ENCODE measurements at places on chromosomes 2 and 18.

GRCh38 chr2:134173338-134174016 is 80.4 kb upstream of the MGAT5 start:
- DNase-seq, result no peak

- DNase-seq, result no peak
Measured at GRCh38 chr18:60188958-60189357, 183.6 kb downstream of the MC4R start.

DNA sequence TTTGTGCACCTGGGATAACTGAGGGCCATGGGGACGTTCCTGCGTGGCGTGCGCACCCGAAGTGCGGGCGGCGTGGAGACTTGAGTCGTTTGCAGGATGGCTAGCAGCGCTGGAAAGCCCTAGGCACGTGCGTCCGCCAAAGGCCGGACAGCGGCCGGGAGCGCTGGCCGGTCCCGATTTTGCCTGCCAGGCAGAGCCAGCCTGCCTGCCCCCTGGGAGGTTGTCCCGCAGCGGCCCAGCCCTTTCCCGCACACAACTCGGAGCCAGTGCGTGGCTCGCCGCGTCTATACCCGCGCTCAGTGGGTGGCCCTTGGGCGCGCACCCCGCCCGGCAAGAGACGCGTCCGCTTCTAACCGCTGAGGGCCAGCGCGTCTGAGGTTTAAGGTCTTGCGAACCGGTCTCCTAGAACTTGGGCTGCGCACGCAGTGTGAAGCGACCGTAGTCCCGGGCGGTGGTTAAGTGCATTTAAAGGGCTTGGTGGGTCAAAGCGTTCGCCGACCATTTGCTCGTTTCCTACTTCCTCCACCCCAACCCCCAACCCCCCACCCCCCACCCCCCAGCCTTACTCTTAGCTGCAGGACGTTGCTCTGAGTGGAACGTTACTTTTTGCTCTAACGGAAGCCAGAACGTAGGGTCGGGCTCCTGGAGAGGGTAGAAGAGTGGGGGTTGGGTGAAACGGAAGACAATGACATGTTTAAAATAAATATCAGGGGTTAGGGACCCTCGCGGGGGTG is 627 bp downstream of the CDCA7 start:
- peak; percentile 46 for DNase-seq

DNA sequence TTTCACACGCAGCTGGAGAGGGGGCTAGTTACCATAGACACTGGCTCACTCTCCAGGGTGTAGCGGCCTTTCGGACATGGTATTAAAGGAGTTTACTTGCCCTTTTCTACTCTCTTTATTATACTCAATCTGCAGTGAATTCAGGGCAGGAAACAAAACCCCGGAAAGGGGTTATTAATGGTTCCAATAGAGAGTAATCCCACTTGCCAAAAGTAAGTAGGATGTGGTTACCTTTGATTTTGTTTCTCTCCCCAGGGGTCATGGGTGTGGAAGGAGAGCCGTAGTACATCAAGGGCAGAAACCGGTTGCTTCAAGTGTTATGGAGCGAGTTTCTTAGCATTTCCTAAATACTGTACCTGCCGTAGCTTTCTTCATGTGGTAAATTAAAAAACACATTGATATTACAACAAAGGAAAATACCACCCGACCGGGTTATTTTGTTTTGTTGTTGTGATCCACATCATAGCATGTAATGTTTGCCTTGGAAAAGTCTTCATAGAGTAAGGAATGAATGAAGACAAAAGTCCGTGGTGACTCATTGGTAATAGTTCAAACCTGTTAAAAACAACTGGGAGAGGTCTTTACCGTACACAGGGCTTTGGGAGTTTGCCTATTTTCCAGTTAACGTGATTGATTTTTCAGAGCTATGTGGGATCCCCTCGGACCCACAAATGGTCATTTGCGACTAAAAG is 71.5 kb downstream of the SLC4A3 start:
- no peak for DNase-seq

DNA sequence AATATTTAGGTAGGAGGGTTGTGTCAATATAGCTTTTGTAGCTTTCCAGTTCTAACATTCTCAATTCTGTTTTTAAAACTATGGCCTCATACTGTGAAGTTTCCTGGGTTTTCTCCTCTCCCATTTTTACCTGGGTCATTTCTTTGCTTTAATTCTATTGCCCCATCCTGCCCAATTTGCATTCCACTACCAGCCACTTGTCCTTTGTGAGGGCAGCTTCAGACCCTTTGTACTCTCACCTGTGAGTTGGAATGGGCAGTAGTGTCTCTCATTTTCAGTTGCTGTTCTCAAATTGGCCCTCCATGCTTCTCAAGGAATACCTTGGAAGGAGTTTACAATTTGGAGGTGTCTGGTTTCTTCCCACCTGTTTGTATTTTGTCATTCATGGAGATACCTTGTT is 108.4 kb downstream of the CAMKMT start:
- DNase-seq, result no peak

- DNase-seq, result no peak
Measured at GRCh38 chr2:13638181-13638580, 921.4 kb downstream of the TRIB2 start.

DNA sequence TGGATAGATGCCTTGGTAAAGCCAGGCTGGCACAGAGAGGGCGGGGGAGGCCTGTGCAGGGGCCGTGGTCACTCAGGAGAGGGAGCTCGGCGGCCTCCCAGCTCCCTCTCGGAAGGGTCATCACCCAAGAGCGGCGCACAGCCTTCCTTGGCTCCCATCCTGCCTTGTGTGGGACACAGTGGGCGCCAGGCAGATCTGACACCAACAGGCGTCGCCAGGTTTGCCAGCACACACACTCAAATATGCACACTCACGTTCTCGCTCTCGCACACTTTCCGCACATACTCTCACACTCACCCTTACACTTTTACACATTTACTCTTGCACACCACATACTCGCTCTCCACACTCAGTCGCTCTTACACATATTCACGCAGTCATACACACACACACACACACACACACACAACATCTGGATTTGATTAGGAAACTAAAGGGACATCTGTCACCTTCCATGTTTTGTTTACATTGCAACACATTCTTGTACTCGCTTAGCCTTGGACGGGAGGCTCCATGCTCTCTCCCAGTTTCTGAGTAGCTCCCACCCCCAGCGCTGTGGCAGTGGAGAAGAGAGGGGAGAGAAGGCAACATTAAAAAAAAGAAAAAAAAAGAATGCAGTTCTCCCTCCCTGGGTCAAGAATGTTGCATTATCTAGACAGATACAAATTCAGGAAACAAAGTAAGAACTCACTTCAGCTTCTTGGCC is 10.5 kb downstream of the CHMP1B start:
- no peak for DNase-seq

DNA sequence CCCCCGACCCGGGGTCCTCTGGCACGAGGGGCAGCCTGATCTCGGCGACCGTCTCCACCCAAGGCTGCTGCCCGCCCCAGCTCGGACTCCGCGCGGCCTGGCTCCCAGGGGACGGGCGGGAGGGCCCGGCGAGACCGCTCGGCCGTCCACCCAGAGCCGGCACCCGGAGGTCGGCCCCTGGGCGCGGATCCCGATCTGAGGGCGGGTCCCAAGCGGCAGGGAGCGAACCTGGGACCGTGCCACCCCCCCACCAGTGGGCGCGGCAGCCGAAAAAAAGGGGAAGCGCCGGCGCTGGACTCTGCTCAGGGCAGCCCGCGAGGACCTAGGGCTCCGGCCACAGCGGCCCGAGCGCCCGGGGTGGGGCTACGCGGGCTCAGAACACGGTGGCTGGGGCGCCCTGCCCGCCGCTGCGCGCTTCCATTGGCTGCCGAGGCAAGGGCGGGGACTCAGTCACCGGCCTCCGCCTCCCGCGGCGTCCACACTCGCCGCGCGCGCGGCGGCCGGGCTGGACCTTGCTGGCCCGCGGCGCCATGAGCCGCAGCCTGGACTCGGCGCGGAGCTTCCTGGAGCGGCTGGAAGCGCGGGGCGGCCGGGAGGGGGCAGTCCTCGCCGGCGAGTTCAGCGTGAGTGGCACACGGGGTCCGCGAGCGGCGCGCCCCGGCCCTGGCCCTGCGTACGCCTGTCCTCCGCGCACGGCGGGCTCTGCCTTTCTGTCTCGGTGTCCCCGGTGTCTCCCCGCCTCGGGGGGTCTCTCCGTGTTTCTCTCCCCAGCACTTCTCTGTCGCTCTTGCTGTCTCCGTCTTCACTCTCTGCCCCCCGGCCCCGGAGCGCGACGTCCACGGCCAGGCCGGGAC is at the start of gene PTPN18:
Gene PTPN18, plus strand, starts transcription at position 479 of the 854 bp plus-strand sequence. Its CDS starts 52 bp downstream, at position 531.
- peak; percentile 86 for DNase-seq

DNA sequence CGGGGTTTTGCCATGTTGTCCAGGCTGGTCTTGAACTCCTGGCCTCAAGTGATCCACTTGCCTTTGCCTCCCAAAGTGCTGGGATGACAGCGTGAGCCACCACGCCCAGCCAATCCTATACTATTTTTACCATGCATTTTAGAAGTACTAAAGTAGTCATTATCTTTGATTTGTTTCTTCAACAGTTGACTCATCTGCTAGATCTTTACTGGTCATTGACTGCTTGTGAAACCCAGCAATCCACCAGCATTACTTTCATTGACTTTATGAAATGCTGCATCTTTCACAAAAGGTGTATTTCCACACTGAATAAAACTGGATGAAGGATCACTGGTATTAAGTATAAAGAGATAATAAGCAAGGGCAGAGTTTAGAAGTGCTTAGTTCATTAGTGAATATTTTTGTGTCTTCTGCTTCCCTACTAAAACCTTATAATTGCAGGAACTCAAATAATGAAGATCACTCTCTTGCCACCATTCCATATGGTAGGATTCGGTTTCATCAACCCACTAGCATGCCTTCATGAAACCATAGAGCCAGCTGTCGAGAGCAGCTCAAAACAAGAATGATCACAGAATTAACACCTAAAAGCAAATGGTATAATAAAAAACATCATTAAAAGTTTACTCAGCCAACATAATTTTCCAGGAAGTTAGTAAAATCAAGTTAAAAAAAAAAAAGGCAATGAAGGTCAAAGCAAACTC is 33.1 kb downstream of the IRS1 start:
- DNase-seq, result no peak

DNA sequence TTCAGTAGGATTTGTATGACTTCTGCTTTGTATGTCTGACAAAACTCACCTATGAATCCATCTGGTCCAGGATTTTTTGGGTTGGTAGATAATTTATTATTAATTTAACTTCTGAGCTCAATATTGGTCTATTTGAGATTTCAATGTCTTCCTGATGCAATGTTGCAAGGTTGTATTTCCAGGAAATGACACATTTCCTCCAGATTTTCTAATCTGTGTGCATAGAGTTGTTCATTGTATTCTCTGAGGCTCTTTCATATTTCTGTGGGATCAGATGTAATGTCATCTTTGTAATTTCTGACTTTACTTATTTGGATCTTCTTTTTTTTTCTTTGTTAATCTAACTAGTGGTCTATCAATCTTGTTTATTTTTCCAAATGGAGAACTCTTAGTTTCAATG is 584.7 kb upstream of the SETBP1 start:
- no peak for DNase-seq

DNA sequence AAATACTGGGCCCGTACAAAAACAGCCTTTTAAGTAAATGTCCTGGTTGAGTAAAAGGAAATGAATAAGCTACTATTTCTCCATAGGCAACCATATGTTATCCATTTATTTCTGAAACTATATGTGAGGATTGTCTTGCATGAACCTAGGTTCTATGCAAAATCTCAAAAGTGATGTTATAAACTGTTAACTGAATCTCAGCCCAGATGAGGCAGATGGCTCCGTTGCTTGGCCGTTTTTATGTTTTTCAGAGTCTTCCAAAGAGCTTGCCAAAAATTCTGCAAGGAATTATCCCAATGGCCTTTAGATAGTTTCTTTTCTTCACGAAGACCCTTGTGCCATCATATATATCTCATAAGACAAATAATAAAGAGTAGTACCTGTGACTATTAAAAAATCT is 1669.5 kb upstream of the DDX18 start:
- DNase-seq, result no peak

- no peak for DNase-seq
Measured at GRCh38 chr2:126650994-126651393, 5.0 kb upstream of the GYPC start.

Data from ureter (tissue), 1 donor.